ENCODE measurements at places on chromosomes 11 and 22. TPM values are rescaled to one million over a fixed set of nuclear protein-coding genes. Genes with fewer than 3 reads are reported as not detected.

DNA sequence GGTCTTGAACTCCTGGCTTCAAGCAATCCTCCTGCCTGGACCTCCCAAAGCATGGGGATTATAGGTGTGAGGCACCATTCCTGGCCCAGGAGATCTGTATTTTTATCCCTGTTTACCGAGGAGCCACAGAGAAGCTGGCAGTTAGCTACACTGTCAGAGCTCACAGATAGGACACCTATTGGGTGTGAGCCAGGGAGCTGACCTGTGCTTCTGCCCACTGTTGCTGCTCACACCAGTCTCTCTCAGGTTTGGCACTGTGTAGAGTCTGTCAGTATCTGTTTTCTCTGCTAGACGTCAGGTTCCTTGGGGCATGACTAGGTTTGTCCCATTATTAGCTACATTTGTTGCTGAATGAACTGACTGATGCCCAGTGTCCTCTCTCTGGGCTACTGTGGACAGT, 17.5 kb downstream of the PPP6R2 start:
- H3K27ac ChIP-seq, result no peak overlapping the region
- DNase-seq, result no peak
- no peaks in the 10 kb centered on the region for H3K36me3 ChIP-seq
- H3K4me3 ChIP-seq, result no peak overlapping the region

- no peak overlapping the region for H3K4me3 ChIP-seq
- H3K4me1 ChIP-seq, result no peaks in the 10 kb centered on the region
- no peaks in the 10 kb centered on the region for H3K36me3 ChIP-seq
- no peak for DNase-seq
- no peak overlapping the region for H3K27ac ChIP-seq
Measured at GRCh38 chr11:35387111-35387982, 32.0 kb downstream of the SLC1A2 start.

GRCh38 chr11:77182542-77183430, 54.7 kb downstream of the MYO7A start:
- no peaks in the 10 kb centered on the region for H3K4me1 ChIP-seq
- H3K27me3 ChIP-seq, result no peaks in the 10 kb centered on the region
- no peak overlapping the region for H3K4me3 ChIP-seq
- no peaks in the 10 kb centered on the region for H3K36me3 ChIP-seq

DNA sequence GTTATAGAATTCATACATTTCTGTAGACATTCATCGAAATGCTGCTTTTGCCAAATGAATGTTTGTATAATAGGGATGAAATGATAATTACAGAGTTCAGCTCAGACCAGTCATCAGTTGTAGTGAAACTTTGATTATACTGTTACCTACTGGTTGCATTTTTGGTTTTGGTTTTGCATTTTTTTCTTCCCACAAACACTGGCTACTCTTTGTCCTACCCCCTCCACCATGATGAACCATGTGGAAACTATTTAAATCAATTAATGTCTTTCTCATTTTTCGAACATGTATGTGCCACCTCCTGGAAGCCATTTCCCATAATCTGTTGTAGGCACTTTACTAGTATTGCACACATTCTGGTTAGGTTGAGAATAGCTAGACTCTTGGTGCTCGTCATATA, 75.3 kb upstream of the MTNR1B start:
- no peaks in the 10 kb centered on the region for H3K27me3 ChIP-seq
- H3K36me3 ChIP-seq, result no peaks in the 10 kb centered on the region
- H3K27ac ChIP-seq, result no peak overlapping the region
- no peaks in the 10 kb centered on the region for H3K4me1 ChIP-seq
- no peak for DNase-seq
- no peak overlapping the region for H3K4me3 ChIP-seq

GRCh38 chr22:32378707-32379272, 21.1 kb downstream of the RFPL3 start:
- H3K27me3 ChIP-seq, result no peaks in the 10 kb centered on the region
- H3K36me3 ChIP-seq, result no peaks in the 10 kb centered on the region
- H3K4me1 ChIP-seq, result peaks cover 11% of the 10 kb centered on the region

TMA7B gene
- not detected for total RNA-seq

GRCh38 chr11:72798361-72798760, 4.5 kb upstream of the STARD10 start:
- peaks cover 6% of the 10 kb centered on the region for H3K4me1 ChIP-seq
- H3K27me3 ChIP-seq, result no peaks in the 10 kb centered on the region
- H3K4me3 ChIP-seq, result no peak overlapping the region
- H3K36me3 ChIP-seq, result no peaks in the 10 kb centered on the region
